ENCODE measurements at places on chromosomes 4 and X. TPM values are rescaled to one million over a fixed set of nuclear protein-coding genes. Genes with fewer than 3 reads are reported as not detected.
A peak's percentile ranks its signal among the peaks of the same experiment; 100 is the strongest.

DNA sequence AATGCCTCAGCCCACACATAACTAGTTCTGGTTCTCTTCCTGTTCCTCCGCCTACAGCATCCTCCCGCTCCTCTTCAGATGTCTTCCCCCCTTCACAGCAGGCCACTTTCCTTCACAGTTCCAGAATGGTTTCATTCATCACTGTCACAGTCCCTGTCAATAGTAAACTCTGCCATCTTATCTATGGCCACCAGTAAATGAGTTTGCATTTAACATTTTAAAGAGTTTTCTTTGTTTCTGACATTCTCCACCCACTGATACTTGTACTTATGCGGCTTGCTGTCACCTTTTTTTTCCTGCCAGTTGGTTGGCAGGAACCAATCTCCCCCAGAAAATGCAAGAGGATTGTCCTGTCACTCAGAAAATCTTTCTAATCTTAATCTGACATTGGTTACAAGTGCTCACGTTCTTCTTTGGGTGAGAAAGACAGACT, 114.1 kb downstream of the GLUD2 start:
- DNase-seq = no peak

GRCh38 chr4:1989533-1990347, 19.0 kb downstream of the NELFA start:
- no peak for DNase-seq

GRCh38 chr4:80138551-80139538, 58.5 kb upstream of the PRDM8 start:
- DNase-seq = peak; percentile 53

GRCh38 chr4:1330761-1331590, 16.0 kb upstream of the UVSSA start:
- no peak for DNase-seq

GALNTL6 gene
- not detected for total RNA-seq

DNA sequence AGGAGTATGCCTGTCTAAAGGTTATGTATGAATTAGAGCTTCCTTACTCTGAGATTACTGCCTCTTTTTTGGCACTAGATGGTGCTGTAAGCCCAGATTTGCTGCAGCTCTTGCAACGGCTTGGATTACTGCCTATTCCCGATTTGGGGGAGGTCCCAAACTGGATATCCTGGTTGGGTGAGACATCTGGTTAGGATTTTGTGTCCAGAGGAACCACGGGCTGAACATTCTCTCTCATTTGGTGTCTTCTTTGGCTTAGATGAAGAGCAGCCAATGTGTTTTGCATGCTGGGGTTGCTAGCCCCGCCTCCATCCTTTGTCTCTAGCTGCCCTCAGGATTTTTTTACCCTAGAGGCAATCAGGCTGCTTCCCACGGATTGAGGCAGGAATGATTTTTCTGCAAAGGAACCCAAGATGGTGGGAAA, 31.9 kb downstream of the F8A1 start:
- peak; percentile 87 for DNase-seq

GRCh38 chrX:23235051-23235450, 99.6 kb upstream of the PTCHD1 start:
- no peak for DNase-seq

CAPN6 gene
- total RNA-seq = not detected

- DNase-seq = no peak
Observed at GRCh38 chr4:42501624-42502401, 104.5 kb downstream of the SHISA3 start.

REST gene
- 50.6 TPM for total RNA-seq

RAB41 gene
- not detected for total RNA-seq

- no peak for DNase-seq
Observed at GRCh38 chr4:26884026-26884425, 23.4 kb downstream of the STIM2 start.

DNA sequence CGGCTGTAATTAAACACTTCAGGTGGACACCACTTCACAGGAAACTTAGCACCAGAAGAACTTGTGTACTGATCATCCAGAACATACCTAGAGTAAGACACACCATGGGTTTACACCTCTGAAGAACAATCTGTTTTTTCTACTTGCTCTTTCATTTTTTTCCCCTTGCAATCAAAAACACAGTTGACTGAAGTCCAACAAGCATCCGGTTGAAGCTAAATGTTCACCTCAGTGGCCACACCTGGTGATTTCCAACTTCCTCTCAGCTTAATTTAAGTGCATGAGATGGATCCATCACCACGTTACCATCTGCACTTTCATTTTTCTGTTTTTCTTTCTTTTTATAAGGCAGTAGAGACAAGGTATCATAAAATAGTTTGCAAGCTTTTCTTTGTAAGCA, 4.9 kb upstream of the TXK start:
- no peak for DNase-seq

GRCh38 chr4:174036111-174036510, 247.4 kb downstream of the FBXO8 start:
- no peak for DNase-seq

DNA sequence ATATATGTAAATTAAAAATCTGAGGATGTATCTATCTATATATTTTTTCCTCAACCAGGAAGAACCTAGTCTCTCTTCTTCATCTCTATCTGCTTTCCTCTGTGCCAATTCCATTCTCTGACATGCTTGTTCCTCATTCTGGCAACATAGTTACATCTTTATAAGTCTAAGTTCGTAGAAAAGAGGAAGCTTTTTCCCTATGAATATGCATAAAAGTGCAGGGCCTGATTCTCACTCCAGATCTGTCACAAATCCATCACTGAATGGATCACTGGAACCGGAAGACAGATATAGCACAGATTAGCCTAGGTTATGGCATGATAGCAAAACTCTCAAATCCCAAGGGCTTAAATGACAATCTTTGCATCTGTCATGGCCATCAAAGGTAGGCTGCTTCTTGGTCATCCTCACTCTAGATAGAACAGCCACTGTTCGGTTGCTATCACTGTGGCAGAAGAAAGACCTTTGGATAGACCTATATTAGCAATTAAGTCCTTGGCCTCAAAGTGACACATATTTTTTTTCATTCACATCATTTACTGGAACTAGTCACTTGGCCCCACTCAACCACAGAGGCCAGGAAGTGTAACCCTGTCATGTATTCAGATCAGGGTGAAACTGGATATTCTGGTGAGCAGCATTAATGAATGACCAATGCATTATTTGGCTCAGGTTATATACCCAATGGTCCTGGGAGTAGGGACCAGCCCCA, 22.2 kb downstream of the DTHD1 start:
- no peak for DNase-seq

MAGEA9B gene
- total RNA-seq = not detected

RHOXF1 gene
- not detected for total RNA-seq

- no peak for DNase-seq
Observed at GRCh38 chr4:161581262-161582230, 582.3 kb downstream of the FSTL5 start.

DNA sequence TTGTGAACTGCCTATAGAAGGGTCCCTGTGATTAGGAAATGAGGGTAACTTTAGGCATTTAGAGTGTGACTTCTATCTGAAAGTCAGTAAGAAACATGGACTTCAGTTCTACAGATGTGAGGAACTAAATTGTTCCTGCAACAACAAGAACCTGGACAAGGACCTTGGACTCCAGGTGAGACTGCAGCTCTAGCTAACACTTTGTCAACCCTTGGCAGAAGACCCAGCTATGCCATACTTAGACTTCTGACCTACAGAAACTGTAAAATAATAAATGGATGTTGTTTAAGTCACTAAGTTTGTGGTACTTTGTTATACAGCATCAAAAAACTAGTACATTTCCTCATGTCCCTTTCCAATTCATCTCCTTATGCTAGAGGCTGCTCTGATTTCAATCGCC, 580.8 kb downstream of the IQCM start:
- DNase-seq = no peak

Measured in fibroblast of the aortic adventitia (primary cell).